H54 (cell line): ENCODE measurements at places on chromosomes 1 and 21.

DNA sequence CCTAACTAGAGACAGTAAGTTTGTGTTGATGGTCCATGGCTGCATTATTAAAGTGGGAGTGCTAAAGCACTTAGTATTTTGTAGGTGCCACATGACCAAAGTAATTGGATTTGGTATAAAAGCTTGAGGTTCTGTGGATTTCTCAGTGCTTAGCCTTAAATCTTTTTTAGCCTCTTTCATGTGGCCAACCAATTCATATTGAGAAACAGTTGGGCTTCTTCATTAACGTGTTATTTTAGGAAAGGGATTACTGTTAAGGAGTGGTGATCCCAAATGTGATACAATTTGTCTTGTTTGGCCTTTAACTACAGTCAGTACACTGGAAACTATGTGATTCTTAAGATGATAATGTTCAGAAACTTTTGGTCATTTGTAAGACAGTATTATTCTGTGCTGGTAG lies 25.5 kb downstream of the MAN1A2 start:
- DNase-seq, result no peak

DNA sequence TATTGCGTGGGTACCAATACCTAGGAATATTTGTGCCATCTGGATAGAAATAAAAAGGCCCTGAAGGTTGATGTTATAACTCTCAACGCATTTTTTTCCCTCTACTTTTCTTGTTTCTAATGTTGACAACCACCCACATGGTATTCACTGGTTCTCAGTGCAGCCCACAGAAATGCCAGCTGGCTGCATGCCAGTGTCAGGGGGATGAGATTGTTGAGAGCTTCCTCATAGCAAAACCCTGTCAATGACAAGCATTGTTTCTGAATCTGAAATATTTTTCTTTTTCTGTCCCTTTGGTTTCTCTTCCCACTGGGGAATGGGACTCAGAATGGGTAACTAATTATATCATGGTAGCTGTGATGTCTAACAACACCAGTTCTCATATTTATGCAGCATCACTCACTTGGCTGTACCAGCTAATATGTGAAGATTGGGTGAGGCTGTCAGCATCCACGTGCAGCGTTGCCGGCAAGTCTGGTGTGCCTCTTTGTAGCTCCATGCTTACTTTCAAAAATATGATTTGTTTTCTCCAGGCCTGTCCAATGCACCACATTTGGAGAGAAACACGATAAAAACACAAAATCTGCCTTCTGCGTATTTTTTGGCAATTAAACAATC lies 284.6 kb downstream of the PTBP2 start:
- no peak for DNase-seq

- DNase-seq, result no peak
Measured at GRCh38 chr1:106817575-106817974, 238.9 kb upstream of the PRMT6 start.

DNA sequence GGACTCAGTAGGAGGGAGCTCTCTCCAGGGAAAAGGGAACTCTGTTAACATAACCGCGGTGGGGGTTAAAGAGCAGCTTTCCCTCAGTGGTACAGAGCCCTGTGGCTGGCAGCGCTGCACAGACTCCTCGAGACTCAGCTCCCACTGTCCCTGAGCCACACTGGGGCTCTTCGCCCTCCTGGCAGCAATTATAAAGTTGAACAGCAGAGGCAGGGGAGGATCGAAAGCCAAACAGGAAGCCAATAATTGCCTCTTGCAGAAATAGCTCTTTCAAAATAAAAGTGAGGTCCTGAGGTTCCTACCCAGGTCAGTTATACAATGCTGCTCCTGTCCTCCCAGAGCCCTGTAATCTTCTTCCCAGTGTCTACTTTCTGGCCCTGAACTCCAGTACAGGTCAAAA lies 77.0 kb downstream of the FAM78B start:
- DNase-seq, result no peak

DNA sequence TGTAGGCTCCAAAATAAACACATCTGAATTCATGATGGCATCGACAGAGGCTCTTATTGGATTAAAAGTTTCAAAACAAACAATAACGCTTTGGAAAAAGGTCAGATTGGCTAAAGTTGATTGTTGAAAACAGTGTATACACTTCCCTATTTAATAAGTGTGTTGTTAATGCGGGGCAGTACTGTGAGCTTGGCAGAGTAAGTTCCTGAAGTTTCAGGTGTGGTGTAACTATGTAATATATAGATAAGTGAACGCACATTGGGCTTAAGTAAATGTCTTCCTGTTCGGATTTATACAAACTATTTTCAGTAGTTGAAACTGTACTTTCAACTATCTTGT lies 810 bp downstream of the ZBTB37 start:
- DNase-seq, result no peak

GRCh38 chr21:33661146-33661545 lies 18.8 kb downstream of the ITSN1 start:
- DNase-seq, result no peak

GRCh38 chr1:111294390-111294789 lies 3.7 kb downstream of the CHIA start:
- no peak for DNase-seq

DNA sequence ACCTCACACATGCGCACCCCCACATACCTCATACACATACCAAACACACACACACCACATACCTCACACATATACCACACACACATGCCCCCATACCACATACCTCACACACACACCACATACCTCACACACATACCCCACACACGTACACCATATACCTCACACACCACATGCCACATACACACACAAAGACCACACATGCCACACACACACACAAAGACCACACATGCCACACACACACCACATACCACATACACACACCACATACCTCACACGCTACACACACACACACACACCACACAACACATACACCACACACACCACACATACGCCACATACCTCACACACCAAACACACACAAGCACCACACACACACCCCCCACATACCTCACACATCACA lies 30.0 kb downstream of the HIVEP3 start:
- no peak for DNase-seq

- no peak for DNase-seq
Measured at GRCh38 chr1:185409345-185409744, 92.3 kb upstream of the IVNS1ABP start.

DNA sequence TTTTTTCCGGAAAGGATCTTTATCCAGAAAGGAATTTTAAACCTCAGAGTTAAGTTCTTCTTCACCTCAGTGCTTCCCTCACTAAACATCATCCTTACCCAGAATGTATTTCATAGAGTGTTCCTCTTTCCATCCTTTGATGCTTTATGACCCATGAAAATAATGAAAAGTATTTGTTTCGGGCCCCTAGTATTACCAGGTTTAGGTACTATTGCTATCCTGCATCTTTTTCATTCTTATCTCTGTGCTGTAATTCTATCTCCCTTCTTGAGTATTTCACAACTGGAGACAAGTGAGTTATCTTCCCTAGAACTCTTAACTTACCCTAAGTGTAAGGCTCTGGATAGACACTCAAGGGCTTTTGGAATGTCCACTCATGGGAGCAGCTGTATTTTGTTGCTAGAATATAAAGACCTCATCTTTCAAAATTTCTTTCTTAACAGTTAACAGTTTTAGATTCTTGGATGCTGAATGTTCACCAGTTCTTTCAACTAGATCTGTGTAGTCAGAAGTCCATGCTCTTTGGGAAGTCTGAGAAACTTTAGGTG lies 26.2 kb downstream of the UCK2 start:
- DNase-seq, result no peak

- no peak for DNase-seq
Measured at GRCh38 chr1:205328476-205328875, 6.9 kb upstream of the NUAK2 start.

DNA sequence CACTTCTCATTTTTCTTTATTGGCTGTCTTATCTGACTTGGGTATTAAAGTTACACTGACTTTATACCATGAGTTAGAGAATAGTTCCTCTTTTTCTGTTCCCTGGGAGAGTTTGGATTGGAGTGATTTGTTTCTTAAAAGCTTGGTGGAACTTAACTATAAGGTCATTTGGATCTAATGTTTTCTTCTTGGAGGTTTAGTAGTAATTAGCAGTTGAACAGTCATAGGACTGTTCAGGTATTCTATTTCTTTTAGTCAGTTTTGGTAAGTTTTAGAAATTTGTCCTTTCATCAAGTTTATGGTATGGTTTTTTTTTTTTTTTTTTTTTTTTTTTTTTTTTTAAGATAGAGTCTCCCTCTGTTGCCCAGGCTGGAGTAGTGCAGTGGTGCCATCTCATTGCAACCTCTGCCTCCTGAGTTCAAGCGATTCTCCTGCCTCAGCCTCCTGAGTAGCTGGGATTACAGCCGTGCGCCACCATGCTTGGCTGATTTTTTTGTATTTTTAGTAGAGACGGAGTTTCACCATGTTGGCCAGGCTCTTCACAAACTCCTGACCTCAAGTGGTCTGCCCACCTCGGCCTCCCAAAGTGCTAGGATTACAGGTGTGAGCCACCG lies 6.3 kb downstream of the TTC3 start:
- DNase-seq, result no peak

DNA sequence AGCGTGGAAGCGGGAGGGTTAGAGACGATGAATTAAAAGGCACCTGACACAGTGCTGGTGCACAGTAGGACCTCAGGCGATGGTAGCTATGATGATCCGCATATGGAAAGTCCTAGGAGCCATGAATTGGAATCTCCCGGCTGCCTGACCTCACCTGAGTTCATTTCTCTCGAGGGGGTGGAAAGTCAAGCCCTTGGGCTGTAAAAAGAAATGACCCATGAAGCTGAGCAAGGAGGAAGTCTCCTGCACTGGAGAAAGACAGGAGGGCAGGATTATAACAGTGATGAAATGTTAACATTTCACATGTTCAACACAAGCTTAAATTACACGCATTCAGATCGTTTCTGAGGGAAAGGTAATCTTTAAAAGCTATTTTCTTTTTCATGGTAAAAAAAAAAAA lies 481.2 kb downstream of the MATN1 start:
- no peak for DNase-seq

GRCh38 chr1:8602471-8603219 lies 214.8 kb downstream of the RERE start:
- DNase-seq, result no peak
